NCI-H2107 (cell line): ENCODE measurements at places on chromosomes 6 and 20.

DNA sequence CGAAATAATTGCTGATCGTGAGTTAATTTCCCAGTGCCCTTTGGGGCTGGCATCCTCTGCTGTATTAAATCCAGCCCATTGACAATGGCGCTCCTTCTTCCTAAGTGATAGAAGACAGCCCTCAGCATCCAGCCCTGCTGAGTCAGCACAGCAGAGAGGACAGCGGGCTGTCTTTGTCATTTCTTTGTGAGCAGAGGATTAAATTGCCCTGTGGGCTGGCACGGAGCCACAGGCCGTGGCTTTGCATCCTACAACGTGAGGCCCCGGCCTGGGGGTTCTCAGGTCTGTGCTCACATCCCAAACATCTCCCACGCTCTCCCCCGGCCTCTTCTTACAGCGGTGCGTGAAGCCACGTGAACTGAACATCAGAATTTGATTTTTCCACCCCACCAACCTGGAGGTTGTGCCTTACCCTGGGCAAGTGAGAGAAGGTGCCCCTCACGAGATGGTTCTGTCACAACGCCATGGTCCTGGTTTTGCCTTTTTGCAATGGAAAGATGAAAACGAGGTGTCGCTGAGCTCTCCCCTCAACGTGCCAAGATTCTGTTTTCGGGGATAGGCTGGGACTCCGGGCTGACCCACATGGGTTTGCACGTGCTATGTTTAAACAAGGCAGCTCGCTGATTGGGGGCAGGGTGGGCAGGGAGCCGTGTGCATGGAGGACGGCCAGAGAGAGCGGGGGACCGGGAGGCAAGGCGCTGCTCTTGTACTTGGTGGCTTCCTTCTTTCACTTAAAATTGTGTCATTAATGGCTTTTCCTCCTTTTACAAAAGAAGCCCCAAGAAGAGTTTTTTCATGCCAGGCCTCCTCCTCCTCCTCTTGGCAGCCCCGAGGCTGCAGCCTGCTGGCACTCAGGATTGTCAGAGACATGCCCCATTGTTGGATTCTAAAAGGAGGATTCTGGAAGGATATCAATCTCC is 19.5 kb downstream of the CDH4 start:
- no peak for DNase-seq

- no peak for DNase-seq
These were observed 98.5 kb downstream of the TULP4 start for GRCh38 chr6:158410784-158411183.

GRCh38 chr6:18178960-18179615 is 23.9 kb downstream of the KDM1B start:
- DNase-seq, result no peak

- no peak for DNase-seq
These were observed 294.2 kb downstream of the FOXC1 start for GRCh38 chr6:1903780-1904465.
